ENCODE measurements at places on chromosomes 16 and 17.

DNA sequence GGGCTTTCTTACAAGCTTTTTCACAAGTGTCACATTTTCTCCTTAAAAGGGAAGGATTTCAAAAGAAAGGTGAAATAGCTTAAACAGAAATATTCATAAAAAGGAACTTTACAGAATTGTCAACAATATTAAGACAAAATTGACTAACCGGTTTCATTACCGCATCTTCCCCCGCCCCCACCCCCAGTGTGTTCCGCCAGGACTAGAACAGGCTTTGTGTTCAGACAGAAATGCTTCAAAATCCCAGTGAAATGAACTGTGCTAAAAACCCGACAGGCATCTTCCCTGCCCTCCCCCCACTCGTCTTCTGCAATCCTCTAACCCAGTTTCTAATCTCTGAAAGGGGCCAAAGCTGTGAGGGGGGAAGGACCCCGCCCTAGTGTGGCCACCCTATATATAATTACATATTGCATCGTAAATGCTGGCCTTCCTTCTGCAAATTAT, 990 bp upstream of the ROGDI start:
- no peak for DNase-seq

DNA sequence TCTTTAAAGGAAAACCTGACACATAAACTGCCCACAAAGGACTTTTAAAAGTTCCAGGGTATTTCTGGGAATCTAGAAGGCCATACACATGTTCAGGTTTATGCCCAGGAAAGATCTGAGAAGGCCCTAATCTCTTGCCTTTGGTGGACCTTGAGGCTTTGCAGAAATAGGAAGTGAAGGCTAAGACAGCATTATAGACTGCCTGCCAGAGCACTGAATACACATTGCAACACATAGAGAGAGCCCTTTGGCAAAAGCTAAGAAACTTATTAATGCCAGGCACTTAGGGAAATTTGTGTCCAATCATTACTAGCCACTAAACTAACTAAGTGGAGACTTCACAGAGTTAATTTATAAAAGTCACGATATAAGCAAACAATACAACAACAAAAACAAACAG, 70.4 kb downstream of the MMD start:
- DNase-seq: no peak

GRCh38 chr16:85104147-85104546, 8.1 kb downstream of the CIBAR2 start:
- no peak for DNase-seq

- no peak for DNase-seq
Measured at GRCh38 chr17:30312226-30312625, 20.5 kb upstream of the BLMH start.

DNA sequence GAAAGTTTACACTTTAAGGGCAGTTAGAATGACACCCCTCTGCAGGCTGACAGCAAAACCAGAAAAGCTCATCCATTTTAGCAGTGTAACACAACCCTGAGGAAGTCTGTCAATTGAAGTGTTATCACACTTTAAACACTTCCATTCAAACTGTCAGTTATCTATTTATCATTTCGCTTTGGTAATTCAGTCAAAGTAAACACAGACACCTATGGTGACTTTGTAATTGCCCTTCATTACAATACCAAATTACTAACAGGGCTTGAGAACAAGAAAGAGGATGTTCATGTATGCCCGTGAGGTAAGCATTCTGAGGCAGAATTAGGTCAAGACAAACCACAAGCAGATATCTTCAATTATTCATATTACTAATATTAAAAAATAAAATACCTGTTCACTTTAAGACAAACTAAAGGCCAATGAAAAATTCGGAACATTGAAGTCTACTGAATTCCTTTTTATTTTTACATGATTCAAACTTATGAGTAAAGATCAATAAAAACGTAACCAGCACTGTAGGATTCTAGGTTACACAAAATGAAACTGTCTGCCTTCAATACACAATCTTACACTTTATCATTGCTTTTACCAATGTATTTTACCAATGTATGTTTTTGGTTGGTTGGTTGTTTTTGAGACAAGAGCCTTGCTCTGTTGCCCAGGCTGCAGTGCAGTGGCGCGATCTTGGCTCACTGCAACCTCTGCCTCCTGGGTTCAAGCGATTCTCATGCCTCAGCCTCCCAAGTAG, 57.1 kb downstream of the BRIP1 start:
- DNase-seq: no peak

GRCh38 chr17:55348749-55349354, 72.8 kb downstream of the MMD start:
- no peak for DNase-seq

- no peak for DNase-seq
Measured at GRCh38 chr17:74687886-74688285, 24.8 kb downstream of the CD300LF start.

DNA sequence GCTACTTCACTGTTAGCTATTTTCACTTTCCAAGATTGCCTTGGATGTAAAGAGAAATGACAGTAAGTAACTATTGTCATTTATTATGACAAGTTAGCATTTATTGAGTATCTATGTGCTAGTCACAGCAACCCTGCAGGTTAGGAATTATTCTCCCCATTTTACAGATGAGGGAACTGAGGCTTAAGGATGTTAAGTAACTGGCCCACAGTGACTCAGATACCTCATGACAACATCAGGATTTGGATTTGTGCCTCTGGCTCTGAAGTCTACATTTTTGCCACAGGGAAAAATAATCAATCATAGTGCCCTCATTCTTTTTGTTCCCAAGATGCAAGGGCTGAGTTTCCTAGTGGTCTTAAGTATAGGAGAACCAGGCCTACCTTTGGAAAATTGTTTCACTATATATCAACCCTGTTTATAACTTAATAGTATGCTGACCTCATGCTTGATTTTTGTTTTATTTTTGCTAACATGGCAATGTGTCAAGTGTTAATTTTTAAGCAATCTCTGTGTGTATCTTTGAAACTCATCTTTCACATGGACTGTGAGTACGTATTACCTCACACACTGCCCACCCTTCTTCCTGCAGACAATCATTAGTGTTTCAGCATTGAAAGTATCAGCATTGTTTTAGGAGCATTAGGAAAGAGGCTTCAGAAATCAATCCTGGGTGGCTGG, 105.0 kb downstream of the TANGO6 start:
- DNase-seq: no peak

DNA sequence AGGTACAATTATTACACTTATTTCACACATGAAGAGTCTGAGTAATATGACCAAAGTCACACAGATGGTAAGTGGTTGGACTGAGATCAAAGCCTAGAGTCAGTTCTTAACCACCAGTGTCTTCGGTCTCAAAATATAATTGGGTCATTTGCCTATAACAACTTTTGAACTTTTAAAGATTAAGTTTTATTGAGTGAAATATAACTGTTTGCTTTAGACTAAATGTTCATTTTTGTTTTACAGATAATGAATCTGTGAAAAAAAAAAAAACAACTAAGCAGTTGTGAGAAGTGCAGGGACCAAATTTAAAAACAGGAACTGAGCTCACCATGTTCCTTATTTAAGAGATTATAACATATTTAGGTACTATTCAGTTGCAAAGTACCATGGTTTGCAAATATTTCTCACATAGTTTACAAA, 150.1 kb downstream of the ITFG1 start:
- no peak for DNase-seq

- DNase-seq: no peak
Measured at GRCh38 chr16:85777583-85778310, 21.6 kb downstream of the EMC8 start.

DNA sequence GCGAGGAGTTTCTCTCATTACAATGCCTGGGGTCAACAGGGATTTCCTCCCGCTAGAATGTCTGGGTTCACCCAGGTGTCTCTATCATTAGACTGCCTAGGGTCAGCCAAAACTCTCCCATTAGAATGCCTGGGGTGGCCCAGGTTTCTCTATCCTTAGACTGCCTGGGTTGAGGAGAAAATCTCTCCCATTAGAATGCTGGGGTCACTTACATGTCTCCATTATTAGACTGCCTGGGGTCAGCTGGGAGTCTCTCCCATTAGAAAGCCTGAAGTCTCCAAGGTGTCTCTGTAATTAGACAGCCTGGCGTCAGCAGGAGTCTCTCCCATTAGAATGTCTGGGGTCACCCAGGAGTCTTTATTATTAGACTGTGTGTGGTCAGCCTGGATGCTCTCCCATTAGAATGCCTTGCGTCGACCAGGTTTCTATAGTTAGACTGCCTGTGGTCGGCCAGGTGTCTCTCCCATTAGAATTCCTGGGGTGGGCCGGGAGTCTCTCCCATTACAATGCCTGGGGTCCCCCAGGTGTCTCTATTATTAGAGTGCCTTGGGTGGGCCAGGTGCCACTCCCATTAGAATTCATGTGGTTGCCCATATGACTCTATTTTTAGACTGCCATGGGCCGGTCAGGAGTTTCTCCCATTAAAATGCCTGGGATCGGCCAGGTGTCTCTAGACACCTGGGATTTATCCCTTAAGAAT, 2272.1 kb downstream of the TP53TG3F start:
- DNase-seq: no peak

- no peak for DNase-seq
Measured at GRCh38 chr16:84166796-84167695, 19.8 kb downstream of the TAF1C start.

DNA sequence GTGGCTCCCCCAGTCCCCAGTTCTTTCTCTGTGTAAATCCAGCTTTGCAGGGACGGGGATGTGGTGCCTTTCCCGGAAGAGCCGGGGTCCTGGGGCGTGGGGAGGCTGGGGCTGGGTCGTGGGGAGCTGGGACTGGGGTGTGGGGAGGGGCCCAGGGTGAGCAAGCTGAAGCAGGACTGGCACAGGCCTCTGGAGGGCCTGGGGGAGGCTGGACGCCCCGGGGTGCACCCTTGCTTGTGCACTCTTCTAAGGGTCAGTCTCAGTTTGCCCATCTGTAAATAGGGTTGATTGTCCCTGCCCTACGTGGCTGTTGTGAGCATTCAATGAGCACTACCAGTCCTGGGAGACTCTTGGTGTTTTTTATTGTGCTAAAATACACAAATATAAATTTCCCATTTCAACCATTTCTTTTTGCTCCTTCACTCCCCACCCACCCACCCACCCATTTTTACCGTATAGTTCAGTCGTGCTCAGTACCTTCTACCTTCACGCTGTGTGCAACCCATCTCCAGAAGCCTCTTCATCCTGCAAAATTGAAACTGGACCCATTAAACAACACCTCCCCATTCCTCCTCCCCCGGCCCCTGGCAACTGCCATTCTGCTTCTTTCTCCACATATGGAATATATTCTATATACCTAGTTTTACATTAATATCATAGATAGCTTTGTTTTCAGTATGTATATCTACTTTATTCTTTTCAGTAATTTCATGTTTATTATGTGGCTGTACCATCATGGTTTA, 7.8 kb upstream of the TBC1D3B start:
- no peak for DNase-seq

GRCh38 chr17:7262935-7263800, 890 bp upstream of the CLDN7 start:
- DNase-seq: no peak

DNA sequence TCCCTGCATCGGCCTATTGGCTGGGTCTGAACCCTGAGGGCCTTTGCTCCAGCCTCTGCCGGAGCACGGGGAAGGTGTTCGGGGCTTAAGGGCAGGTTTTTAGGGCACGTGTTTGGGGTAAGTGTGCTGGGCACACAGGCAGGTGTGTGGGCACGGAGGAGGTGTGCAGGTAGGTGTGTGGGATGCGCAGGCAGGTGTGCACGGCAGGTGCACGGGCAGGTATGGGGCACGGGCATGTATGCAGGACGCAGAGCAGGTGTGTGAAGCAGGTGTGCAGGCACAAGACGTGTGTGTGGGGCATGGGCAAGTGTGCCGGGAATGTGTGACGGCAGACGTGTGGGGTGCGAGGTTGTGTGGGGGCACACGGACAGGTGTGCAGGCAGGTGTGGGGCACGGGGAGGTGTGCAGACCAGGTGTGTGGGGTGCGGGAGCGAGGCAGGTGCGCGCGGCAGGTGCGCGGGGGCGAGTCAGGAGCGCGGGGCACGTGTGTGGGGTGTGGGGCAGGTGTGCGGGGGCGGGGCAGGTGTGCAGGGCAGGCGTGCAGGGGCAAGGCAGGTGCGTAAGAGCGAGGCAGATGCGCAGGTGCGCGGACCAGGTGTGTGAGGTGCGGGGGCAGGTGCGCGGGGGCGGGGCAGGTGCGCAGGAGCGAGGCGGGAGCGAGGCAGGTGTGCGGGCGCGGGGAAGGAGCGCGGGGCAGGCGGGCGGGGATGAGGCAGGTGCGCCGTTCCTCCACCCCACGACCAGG, 28.6 kb upstream of the METRNL start:
- no peak for DNase-seq

DNA sequence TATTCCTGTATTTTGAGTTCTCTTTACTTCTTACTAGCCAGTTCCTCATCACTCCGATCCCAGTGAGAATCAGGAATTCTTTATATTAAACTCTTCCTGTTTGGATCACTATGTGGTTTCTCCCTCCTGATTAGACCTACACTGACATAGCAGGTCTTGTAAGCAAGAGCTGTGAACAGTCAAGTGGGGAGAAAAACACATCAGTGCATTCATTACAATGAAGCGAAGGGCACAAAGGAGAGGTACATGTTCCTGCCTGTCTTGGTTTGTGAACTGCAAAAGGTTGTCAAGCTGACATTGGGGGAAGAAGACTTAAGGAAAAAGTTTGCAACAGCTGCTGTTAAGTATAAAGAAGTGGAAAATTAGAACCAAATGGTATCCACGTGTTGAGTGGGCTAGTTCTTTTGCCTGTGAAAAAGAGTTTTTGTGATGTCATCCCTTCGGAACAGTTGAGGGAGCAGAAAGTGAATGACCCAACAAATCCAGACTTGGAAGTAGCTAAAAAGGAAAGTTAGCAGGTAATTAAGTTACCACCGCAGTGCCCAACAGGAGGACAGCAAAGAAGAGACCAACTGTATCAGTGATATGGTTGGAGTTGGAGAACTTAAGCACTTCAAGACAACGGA, 23.0 kb upstream of the TRIM25 start:
- DNase-seq: no peak

DNA sequence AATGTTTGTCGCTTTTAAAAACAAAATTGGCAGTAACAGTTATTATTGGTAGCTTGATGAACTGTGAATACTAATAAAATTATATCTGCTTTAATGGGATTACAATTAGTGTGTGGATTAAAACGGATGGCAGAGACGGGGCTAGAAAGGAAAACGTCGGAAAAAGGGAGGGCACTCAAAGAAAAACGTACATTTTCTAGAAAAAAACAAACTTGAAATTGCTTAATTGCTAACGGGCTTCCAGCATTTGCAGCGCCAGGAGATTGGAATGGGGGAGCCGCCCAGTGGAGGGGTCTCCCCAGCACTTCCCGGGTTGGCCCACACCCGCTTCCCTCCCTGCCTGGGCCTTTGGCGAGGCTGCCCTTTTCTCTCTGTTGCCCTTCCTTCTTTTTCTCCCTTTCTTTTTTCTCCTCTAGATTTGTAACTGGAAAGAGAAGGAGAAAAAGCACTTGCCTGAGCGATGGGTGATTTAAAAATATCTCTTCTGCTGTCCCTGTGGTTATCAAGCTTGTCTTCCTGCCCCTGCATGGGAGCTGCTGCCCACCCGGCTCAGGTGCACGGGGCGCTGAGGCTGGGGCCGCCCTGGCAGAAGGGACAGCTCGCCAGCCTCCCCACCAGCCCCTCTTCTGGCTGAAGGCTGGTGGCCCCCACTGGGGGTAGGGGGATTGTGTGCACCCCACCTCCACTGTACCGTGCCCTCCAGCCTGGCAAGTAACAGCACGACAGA, 5.9 kb downstream of the BAHCC1 start:
- DNase-seq: no peak
